ENCODE measurements at places on chromosomes 2 and 18.

- DNase-seq = peak; percentile 12
Observed at GRCh38 chr2:158179660-158180059, 78.0 kb downstream of the UPP2 start.

- DNase-seq = no peak
Observed at GRCh38 chr18:59881728-59882656, 17.8 kb upstream of the PMAIP1 start.

DNA sequence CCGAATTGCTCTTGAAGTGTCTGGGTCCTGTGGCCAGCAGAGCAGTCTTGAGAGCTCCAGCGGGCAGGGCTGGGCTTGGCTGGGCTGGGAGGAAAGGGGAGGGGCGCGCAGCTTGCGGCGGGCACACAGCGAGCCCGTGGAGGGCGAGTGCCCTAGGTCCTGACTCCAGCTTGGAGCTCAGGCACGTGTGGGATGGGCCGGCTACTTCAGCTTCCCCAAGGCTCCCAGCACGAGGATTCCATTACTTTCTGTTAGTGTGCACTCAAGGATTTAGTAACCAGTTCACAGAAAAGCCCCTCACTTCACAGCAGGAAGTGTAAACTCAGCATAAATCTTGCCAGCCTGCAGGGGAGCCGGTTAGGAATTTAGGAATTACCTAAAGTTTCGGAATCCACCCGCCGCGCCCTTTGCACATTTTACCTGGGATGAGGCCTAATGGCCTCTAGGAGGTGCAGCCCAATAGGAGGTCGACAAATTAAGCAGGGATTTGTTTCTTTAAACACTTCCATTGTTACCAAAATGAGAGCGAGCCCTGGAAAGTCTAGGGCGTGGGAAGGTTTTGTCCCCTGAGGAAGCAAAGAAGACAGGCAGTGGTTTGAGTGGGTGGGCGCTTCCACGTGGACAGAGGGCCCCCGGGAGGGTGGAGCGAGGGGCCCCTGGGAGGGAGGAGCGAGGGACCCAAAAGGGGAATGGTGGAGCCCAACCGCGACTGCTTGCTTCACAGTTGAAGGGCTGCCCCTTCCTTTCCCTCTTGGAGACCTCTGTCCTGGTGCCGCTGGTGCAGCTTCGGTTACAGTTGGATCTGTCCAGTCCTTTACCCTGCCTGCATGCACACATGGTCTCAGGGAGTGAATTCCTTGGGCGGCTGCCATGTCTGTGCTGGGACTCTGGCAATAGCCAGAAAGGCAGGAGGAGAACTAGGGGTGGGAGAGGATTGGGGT, 93.3 kb downstream of the CTAGE1 start:
- no peak for DNase-seq

DNA sequence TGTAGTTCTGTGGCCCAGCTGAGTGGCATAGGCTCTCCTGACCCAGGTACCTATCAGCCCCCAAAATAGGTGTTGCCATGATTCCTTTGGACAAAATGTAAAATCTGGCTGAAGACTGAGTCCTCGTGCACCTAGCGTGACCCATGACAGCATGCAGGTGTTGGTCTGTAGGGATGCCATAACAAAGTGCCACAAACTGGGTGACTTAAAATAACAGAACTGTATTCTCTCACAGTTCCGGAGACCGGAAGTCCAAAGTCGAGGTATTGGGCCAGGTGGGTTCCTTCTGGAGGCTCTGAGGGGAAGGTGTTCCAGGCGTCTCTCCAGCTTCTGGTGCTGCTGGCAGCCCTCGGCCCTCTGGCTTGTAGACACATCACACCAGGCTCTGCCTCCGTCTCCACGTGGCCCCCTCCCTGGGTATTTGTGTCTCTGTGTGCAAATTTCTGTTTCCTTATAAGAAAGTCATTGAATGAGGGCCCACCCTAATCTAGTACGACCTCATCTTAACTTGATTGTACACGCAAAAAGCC, 34.5 kb downstream of the LRRFIP1 start:
- DNase-seq = no peak

DNA sequence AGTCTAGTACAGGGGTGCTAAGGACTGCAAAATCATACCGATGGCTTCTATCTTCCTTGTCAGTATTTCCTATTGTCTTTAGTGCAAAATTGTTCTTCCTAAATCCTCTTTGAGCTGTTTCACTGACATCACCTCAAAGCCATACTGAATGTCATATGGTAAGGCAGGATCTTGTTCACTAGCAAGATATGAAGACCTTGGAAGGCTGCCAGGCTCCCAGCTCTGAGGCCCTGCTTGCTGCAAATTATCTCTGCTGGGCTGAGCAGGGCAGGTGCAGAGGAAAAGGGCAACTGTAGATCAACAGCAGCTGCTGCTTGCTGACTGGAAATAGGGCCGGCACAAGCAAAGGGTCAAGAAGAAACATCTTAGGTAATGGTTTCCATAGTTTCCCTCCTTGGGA, 58.2 kb downstream of the PMAIP1 start:
- DNase-seq = peak; percentile 90

DNA sequence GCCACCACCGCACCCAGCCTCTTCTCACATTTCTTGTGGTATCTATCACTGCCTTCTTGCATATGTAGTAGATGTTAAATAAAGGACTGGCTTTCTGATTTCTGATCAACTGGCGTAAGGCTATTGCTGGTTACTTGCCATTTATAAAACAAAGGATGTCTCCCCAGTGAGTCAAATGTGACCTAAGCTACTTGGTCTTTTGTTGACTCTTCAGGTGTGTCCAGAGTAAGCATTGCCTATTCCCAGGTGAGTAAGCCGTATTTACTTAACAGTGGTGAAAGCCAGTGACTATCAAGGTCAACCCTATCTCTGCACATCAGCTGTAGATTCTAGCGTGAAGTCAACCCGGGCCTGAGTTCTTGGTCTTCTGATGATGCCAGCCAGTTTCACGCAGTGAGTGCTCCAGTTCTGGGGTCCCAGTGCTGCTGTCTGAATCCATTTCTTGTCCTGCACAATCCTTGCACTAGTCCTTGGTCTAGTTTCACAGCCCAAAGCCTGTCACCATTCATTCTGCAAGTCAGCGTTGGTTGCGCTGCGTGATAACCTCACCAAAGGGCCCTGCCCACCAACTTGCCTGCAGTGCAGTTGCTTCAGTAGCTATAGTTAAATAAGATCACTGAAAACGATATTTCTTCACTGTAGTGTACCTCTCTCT, 120.2 kb downstream of the GBX2 start:
- no peak for DNase-seq

DNA sequence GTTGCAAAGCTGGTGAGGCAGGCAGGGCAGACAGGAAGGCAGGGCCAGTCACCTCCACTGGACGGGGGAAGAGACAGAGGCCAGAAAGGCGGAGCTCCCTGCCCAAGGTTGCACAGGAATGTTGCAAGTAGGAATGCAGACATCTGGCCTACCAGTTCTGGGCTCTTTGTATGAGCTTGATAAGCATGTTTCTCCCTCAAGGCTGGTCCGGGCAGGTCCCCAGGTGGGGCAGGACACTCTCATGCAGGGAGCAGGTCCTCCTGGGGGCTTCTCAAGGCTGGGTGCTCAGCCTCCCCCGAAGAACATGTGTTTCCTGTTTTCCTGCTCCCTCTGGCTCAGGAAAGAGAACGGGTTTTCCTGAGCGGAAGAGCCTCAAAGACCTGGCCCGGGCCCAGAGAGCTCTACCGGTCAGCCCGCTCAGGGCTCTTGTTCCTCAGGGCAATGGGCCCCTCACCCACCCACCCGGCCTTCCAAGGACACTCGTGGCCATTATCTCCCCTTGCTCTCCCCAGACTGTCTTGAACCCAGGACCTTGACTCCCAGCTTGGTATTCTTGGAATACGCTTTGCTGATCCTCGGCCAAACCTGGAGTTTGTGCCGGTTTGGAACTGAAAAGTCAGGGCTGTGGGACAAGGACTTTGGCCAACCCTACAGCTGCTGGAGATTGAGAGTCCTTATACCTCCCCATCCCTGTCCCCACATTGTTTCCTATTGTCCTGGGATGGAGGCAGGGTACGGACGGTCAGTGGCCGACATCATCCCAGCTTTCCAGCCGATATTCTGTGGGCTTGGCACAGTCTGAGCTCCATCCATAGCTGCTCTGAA, 87.7 kb upstream of the HAAO start:
- no peak for DNase-seq

GRCh38 chr2:36464006-36464721, 108.6 kb downstream of the CRIM1 start:
- DNase-seq = no peak

DNA sequence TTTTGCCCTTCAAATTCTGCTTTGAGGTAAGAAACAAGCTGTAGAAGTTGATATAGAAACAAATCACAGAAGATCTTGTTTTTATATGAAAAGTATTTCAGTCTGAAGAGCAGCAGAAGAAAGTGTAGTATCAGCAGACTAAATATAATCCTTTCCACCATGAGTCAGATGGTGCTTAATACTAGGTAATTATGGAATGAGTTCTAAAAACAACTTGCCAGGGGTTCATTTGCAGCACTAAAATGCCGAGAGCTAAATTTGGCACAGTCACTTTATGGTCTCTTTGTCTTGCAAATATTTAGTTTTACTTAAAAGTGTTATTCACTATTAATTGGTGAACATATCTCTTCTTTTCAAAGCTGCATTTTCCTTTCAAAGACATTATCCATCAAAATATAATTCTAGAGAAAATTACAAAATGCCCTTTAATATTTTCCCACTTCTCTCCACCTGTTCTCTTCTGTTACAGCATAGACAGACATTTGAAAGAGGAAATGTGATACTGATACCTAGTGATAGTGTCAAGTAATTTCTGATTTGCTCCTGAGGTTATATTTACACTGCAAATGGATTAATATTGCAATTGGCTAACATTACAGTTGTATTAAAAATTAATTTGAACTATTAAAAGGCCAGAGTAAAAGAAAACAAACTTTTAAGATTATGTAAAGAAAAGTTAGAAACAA, 5.3 kb downstream of the MYL1 start:
- DNase-seq = no peak

- DNase-seq = no peak
Observed at GRCh38 chr2:109339519-109339966, 210.5 kb downstream of the SH3RF3 start.

- DNase-seq = no peak
Observed at GRCh38 chr2:192035731-192036442, 158.8 kb downstream of the TMEFF2 start.
